ENCODE measurements at places on chromosomes 3 and 15.

GRCh38 chr3:31625358-31625757 lies 92.6 kb downstream of the STT3B start:
- H3K4me1 ChIP-seq, result no peaks in the 10 kb centered on the region
- H3K27me3 ChIP-seq, result no peaks in the 10 kb centered on the region
- DNase-seq, result no peak
- H3K27ac ChIP-seq, result no peak overlapping the region

- DNase-seq, result no peak
- H3K27ac ChIP-seq, result no peak overlapping the region
- peaks cover 13% of the 10 kb centered on the region for H3K36me3 ChIP-seq
These were observed 32.2 kb downstream of the ARMC8 start for GRCh38 chr3:138219255-138219654.

GRCh38 chr3:68228856-68229255 lies 574.4 kb upstream of the SUCLG2 start:
- DNase-seq, result no peak
- no peak overlapping the region for H3K4me3 ChIP-seq
- H3K4me1 ChIP-seq, result no peaks in the 10 kb centered on the region
- no peaks in the 10 kb centered on the region for H3K27me3 ChIP-seq

- no peaks in the 10 kb centered on the region for H3K27me3 ChIP-seq
- H3K4me3 ChIP-seq, result no peak overlapping the region
- H3K36me3 ChIP-seq, result no peaks in the 10 kb centered on the region
These were observed 21.3 kb upstream of the B3GALNT1 start for GRCh38 chr3:161126495-161126894.

DNA sequence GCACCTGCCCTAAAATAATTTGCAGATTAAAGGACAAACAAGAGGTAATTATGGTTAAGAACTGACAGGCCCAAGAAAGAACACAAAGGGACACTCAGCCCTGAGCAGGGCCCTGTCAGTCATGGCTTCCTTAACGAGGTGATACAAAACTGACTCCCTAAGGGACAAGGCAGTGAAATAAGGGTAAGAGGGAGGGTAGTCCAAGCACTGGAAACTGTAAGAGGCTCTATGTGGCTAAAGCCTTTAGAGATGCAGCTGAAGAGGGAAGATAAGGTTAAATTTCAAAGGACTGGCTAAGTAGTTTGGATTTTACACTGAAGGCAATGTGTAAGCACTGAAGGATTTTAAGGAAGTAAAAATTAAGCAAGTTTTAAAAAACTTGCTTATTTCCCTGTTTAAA lies 3.9 kb downstream of the ATR start:
- H3K27ac ChIP-seq, result no peak overlapping the region
- peaks cover 5% of the 10 kb centered on the region for H3K36me3 ChIP-seq
- no peak overlapping the region for H3K4me3 ChIP-seq
